ENCODE measurements at places on chromosomes 5 and 9.

- no peak for DNase-seq
These were observed 109.9 kb downstream of the GLDC start for GRCh38 chr9:6535594-6535993.

DNA sequence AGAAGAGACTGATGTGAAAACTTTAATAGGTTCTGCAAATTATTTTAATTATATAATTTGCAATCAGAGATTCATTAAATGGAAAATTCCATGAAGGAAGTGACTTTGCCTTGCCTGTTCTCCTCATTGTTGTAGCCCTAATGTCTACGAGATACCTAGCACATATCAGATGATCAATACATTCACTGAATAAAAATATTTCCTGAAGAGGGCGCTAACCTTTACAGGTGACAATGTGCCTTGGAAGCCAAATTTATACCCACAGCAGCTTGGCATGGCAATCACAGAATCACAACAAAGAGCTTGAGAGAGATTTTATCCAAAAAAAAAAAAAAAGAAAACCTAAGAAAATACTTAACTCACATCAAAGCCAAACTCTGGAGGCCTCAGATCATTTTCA is 17.4 kb downstream of the HAUS6 start:
- DNase-seq: no peak

DNA sequence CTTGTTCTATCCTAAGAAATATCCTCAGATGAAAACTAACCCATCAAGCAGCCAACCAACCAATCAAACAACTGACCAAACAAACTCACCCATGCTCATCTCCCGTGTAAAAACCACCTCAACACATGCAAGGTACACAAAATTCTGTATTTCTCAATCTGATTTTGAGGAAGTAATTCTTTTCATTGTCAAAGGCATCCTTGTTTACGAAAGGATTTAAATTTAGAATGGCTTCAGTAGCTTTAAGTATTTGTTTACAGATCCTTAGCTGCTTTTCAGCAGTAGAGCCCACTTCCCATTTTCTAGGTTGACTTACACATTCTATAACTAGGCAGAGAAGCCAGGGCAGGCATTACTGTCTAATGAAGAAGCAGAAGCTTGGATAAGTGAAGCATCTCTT is 78.6 kb downstream of the NTRK2 start:
- DNase-seq: no peak

GRCh38 chr5:174448662-174449061 is 275.7 kb upstream of the MSX2 start:
- DNase-seq: no peak

GRCh38 chr5:33557605-33558004 is 116.8 kb downstream of the TARS1 start:
- DNase-seq: no peak

- DNase-seq: no peak
These were observed 220.1 kb downstream of the FAM114A2 start for GRCh38 chr5:153818626-153819025.

GRCh38 chr9:99557816-99558215 is 263.9 kb upstream of the NR4A3 start:
- no peak for DNase-seq

- DNase-seq: no peak
These were observed 98.0 kb downstream of the ANKH start for GRCh38 chr5:14773588-14773987.

GRCh38 chr9:93648181-93648580 is 71.8 kb downstream of the PHF2 start:
- no peak for DNase-seq

GRCh38 chr5:149324641-149325040 is 20.7 kb upstream of the GRPEL2 start:
- no peak for DNase-seq

DNA sequence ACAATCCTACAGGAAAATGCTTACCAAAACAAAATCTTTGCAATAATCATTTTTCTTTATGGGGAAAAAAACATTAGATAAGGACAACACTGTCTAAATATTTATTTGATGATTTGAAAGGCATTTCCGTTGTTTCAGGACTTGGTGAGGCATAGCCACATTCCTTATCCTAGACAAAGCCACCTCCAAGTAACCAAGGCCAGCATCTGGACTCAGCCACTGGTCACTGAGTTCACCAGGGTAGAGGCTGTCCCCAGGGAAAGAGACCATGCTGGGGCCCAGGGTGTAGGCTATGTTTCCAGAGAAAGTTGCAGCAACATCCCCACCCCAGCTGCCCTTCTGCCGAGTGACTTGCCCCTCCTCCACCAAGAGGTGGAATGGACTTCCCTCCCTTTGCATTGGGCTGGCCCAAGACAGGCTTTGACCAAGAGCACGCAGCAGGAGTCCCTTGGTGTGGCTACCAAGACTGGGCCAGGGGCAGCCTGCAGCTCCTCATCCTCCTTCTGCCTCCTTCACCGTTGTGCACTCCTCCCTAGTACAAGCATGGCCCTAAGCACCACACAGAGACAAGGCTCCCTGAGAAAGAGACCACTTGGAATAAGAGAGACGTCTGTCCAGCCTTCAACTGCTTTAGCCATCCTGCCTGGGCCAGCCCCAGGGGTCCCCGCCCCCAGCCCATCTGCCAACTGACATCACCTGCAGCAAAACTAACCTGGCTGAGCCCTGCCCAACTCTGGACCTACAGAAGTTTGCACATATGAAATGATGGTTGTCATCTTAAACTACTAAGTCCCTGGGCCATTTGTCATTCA is 68.1 kb upstream of the SPIN1 start:
- DNase-seq: no peak

- DNase-seq: no peak
These were observed 203.4 kb downstream of the MCTP1 start for GRCh38 chr5:95081500-95081960.

DNA sequence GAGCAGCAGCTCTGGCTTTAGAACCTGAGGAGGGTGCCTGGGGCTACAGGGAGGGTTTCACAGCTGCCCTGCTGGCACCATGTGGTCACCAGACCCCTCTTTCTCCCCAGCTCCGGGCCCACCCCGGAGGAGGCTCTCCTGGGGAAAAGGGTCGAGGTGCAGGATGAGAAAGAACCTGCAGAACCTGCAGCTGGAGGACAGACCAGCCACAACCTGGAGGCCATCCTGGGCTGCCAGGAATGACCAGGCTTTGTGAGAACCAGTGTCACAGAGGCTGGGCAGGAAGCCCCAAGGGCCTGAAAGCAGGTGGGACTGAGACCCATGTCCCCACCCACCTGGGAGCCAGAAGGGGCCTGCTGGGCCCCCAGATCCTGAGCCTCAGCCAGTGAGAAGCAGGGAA is 23.0 kb downstream of the SEMA4D start:
- DNase-seq: no peak

DNA sequence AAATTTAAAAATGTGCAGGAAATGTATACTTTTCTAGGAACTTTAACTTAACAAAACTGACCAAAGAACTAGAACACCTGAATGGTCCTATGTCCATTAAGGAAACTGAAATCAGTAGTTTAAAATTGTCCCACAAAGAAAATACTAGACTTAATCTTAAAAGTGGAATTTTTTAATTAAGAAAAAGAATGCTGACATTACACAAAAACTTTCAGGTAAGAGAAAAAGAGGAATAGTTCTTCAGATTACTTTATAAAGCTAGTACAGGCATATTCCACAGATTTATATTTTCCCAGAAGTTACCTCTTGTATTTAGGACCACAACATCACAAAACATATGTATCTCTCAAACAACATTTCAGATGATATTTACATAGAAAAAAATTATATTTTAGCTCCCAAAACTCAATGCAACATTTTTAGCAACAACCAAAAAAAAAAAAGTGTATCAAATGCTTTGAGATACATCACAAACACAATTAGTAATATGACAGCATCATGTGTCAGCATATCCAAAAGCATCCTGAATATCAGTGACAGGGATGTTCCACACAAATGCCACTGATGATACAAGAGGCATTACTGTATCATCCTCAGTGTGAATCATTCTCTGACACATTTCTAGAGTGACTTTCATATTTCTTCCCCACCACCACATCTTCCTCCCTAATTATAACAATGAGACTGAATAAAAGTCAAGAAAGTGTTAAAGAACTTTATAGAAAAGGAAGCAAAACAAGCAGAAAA is 264.0 kb downstream of the EPB41L4A start:
- DNase-seq: no peak

GRCh38 chr9:129702589-129703520 is 37.4 kb downstream of the PRRX2 start:
- no peak for DNase-seq

GRCh38 chr9:128084746-128085145 is 16.7 kb downstream of the SLC25A25 start:
- DNase-seq: no peak

GRCh38 chr5:88143693-88144218 is 124.9 kb downstream of the TMEM161B start:
- DNase-seq: no peak

DNA sequence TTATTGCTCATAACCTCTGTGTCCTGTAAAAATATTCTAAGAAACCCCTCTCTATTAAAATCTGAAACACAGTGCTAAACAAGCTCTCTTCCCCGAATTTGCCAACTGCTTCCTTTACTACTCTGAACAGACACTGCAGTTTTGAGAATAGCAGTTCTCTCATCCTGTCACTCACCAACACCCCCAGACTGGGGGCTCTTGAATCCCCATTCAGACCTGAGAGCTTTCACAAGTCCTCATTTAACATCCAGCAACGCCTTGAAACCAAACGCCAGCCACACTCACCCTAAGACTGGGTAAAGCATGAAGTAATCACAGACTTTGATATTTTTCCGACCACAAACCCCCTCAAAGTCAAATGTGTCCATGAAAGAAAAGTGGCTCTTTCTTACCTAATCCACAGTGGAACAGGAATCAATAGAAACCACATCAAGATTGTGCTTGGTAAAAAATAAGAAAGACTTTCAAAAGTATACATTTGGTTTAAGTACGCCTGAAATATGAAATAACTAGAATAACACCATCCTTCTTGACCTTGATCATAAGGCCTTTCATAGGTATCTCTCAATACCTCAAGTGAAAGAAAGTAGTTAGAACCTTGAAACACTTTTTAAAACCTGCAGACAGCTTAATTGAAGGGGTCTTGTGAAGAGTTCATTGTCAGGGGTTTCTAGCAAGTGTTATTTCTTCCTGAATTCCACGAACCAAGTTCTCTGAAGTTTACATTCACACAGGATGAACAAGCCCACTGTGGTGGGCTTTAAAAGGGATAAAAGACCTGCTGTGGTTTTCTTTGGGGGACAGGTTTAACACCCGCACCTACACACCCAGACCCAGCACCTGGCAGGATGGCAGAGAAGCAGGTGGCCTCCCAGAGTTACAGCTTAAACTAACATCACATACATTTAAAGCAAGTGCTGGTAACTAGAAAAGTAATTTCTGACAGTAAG is 412.6 kb downstream of the MLLT3 start:
- peak; percentile 56 for DNase-seq

DNA sequence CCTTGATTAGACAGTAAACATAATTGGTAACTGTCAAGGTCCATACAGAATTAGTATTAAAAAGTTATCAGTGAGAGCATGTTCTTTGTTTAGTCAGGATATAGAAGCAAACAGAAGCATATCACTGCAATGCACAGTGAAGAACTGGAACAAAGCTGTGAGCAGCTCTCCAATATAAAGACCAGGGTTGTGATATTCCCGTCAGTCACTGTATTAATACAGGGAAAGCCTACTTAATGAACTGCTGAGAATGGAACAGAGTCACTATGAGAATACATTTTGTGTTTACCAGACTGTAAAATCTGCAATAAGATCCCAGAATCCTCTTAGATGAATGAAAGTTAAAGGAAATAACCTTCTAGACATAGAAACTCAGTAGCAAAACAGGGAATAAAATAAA is 58.2 kb downstream of the EFNA5 start:
- DNase-seq: no peak

- no peak for DNase-seq
These were observed 1.1 kb upstream of the GABRP start for GRCh38 chr5:170782438-170782837.

- no peak for DNase-seq
These were observed 115.0 kb downstream of the PRKACG start for GRCh38 chr9:68898781-68899439.

- DNase-seq: no peak
These were observed 288.0 kb downstream of the KCNN2 start for GRCh38 chr5:114649878-114650277.

GRCh38 chr5:177195307-177195952 is 61.9 kb downstream of the NSD1 start:
- no peak for DNase-seq

Data from stimulated activated CD8-positive, alpha-beta memory T cell treated with anti-CD3 and anti-CD28 coated beads, Interleukin-7, amount 100 ng/mL, for 48 hours (primary cell).